ENCODE measurements at places on chromosomes 5 and 9.

DNA sequence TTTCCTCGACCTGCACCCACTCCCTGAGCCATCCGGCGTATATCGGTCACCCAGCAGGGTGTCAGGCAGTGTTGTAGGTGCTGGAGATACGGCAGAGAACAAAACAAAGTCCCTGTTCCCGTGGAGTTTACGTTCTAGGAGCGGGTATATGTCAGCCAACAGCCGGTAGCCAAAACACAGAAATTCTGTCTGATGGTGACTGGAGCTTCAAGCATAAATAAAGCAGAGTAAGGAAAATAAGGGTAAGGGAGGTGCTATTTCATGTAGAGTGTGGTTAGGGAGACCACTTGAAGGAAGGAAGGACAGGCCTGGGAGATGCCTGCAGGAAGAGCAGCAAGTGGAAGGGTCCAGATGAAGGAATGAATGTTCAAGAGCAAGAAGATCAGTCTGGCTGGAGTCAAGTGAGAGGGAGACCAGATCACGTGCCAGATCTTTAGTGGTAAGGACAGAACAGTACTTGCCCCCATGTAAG lies 783 bp upstream of the ZFR start:
- peak; percentile 7 for DNase-seq

DNA sequence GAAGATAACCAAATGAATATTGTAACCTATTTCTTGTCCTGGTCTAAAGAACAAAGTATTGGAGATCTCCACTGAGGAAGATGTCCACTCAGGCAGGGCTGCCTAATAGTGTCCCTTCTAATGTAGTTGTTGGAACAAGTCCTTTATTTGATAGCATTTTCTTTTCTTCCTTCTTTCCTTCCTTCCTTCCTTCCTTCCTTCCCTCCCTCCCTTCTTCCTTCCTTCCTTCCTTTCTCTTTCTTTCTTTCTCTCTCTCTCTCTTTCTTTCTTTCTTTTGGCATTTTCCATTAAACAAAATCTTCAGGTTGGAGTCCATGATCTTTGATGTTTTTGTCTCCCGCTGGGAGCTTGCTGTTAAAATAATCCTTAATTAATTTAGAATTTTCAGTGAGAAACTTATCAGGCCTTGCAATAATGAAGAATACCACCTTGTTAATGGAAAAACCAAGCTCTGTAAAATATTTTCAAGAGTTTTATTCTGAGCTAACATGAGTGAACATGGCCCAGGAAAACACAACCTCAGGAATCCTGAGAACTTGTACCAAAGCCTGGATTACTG lies 43.5 kb upstream of the TENT2 start:
- DNase-seq = no peak

- peak; percentile 2 for DNase-seq
Measured at GRCh38 chr5:52043543-52043942, 660.3 kb downstream of the ISL1 start.

GRCh38 chr9:131240047-131240921 lies 36.0 kb downstream of the FAM78A start:
- no peak for DNase-seq

- no peak for DNase-seq
Measured at GRCh38 chr9:3478549-3478953, 47.2 kb downstream of the RFX3 start.

- no peak for DNase-seq
Measured at GRCh38 chr5:176538230-176538988, 1.2 kb upstream of the RNF44 start.

GRCh38 chr9:87255431-87256155 lies 242.1 kb upstream of the DAPK1 start:
- no peak for DNase-seq

- no peak for DNase-seq
Measured at GRCh38 chr5:81219389-81219788, 13.7 kb upstream of the CKMT2 start.

DNA sequence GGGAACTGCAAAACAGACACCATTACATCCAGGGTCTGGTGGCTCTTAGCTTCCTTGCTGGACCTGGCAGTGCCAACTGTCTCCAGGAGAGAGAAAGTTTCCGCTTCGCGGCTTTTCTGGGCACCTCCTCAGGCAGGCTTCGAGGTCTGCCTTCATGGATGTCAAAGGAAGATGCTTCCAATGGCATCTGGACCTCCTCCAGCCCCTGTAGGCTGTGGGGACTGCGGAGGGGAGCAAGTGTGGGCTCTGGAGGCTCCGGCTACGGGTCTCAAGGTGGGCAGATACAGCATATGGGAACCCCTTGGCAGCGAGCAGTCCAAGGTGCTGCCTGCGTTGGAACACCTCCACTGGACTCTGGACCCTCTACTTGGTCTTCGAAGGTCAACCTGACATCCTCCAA lies 6.0 kb downstream of the C9orf50 start:
- no peak for DNase-seq

GRCh38 chr9:73565833-73566465 lies 414.3 kb downstream of the ANXA1 start:
- peak; percentile 88 for DNase-seq
